ENCODE measurements at places on chromosomes 4 and X.

GRCh38 chrX:154502989-154503388 lies 12.6 kb upstream of the SLC10A3 start:
- no peak for DNase-seq

DNA sequence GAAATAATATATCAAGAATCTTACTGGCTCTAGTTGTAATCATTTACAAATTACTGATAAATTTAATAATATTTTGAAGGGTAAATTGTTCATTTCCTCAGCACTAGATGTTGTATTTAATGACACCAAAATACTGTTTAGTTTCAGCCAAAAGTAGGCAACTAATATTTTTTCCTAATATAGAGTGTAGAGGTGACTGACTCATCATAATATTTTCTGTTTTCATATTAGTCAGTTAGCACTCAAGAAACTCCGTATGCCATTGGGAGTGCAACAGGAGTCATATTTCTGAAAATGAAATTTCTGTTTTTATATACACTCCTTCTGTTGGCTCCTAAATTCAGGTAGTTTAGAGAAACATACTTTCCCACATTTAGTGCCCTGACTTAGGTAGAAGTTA lies 36.6 kb upstream of the PTPN13 start:
- no peak for DNase-seq

DNA sequence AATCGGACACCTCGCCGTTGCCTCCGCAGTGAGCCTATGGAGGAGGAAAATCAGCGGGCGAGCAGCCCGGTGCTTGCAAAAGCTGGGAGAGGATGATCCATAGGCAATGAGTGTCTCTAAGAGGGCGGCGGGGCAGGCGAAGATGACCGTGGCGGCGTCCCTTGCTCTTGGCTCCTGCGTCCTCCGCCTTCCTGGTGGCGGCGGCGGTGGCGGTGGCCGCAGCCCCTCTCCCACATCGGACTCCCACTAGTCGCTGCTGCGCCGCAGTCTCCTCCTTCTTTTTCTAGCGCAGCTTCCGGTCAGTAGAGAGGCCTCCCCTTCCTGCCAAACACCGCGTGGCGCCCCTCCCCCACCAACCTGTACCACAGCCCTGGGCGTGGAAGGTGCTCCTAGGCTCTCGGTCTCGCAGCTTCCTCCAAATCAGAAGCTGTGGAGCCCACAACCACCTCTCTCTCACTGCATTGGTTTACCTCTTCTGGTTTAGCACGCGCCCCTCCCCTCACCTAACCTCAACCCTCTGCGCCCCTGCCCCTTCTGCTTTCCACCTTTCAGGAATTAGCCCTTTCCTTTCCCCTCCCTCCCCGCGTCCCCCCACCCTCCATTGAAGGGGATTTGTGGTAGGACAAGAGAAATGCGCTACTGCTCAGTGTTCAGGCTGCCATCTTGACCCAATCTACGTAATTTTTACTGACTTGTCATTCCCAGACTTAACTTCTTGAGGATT lies at the start of gene SPIN3:
Gene SPIN3, minus strand, starts transcription at position 271 of the 724 bp plus-strand sequence. CDS start 594 bp downstream, outside the sequence.
- DNase-seq, result peak; percentile 38

- no peak for DNase-seq
These were observed 2.1 kb downstream of the HHIP start for GRCh38 chr4:144648042-144648441.

- DNase-seq, result no peak
These were observed 155.5 kb downstream of the EMCN start for GRCh38 chr4:100362366-100362765.

GRCh38 chr4:185969657-185970056 lies 99.3 kb upstream of the TLR3 start:
- DNase-seq, result no peak

GRCh38 chrX:150504397-150505182 lies 63.8 kb upstream of the MTM1 start:
- no peak for DNase-seq

DNA sequence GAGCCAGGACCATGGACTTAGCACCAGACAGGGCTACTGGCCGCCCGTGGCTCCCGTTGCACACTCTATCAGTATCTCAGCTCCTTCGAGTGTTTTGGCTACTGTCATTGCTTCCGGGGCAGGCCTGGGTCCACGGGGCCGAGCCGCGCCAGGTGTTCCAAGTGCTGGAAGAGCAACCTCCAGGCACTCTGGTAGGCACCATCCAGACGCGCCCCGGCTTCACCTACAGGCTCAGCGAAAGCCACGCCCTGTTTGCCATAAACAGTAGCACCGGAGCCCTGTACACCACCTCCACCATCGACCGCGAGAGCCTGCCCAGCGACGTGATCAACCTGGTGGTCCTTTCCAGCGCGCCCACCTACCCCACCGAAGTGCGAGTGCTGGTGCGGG lies 1.6 kb downstream of the FAT4 start:
- DNase-seq, result no peak

DNA sequence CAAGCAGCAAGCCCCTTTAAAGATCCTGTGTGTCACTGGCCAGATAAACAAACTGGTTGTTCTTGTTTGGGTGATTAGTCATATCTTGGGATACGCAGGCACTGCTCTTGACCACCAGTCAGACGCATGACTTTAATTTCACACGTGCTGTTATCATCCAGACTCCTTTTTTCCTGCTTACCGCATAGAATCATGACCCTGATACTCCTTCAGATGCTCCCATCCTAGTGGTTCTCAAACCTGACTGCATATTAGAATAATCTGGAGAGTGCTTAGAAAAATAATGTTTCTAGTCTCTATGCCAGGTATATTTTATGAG lies 78.8 kb downstream of the CLDN22 start:
- no peak for DNase-seq

- DNase-seq, result peak; percentile 43
These were observed 134.5 kb upstream of the KLF3 start for GRCh38 chr4:38529189-38530115.

DNA sequence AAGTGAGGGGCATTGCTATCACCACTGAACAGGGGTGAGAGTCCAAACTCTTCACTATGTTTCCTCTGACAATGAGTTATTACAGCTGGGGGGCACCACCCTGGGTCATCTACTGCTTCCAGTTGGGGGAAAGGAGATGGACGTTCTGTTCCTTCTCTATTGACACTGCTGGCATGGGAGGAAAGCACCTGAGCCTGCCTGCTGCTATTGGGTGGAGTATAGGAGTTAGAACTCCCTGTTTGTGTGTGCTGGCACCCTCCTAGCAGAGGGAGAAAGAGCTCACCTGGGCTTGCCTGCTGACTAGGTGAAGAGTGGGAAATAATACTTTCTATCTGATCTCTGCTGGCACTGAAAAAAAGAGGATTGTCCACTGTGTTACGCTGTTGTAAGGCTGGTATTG lies 163.8 kb downstream of the MSN start:
- no peak for DNase-seq

- no peak for DNase-seq
These were observed 465.2 kb upstream of the IGFBP7 start for GRCh38 chr4:57575426-57575825.

GRCh38 chr4:64774626-64775025 lies 365.4 kb upstream of the TECRL start:
- no peak for DNase-seq

DNA sequence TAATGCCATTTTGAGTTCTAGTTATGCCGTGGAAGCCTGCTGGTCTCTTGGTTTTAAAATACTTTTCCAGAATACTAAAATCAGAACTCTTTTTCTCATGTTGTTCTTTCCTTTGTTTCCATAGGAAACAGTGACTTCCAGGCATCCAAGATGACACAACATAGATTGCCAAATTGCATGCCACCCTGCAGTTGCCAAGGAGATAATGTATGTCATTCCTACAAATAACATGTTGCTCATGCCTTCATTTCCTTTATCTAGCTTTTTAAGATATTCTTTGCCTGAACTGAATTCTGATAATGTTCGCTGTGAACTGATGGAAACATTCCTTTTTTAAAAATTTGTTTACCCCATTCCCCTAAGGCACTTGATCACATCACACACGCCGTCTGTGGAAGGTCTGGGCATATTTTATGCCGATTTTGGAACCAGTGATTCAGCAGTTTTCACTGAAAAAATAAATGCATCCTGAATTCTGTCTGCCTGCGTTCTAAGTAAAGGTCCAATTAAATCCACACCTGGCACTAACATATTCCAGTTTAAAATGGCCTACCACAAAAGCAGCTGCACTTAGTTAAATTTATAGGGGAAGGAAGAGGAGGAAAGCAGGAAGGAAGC lies 38.0 kb upstream of the COX7B2 start:
- DNase-seq, result no peak

- no peak for DNase-seq
These were observed 132.7 kb upstream of the TTC29 start for GRCh38 chr4:147078362-147078761.

GRCh38 chr4:8765084-8765483 lies 106.6 kb downstream of the HMX1 start:
- no peak for DNase-seq

GRCh38 chr4:137572163-137572562 lies 39.9 kb upstream of the PCDH18 start:
- DNase-seq, result no peak

- DNase-seq, result peak; percentile 1
These were observed 219.0 kb downstream of the TLL1 start for GRCh38 chr4:166091912-166092510.

DNA sequence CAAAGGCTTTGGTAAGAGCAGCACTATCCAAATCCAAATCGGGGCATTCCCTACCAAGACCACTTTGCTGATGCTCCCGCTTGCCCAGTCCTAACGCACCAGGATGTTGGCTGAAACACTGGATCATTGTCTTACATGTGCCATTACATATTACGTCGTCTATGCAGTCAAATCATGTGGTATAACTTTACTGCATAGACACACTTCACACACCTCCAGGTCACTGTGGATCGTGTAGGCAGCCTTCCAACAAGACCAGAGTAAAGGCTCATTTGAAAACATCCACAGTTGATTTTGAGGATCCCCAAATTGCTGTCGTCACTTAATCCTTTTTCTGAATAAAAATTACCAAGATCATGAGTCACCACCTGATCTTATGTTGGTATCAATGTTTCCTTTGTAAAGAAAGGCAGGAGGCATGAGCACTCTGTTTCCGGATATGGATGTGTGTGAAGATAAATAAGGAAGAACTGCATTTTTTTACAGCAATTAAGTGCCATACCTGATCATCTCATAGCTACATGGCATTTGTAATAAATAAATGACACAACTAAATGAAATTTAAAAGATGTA lies 18.5 kb downstream of the TENM3 start:
- no peak for DNase-seq

DNA sequence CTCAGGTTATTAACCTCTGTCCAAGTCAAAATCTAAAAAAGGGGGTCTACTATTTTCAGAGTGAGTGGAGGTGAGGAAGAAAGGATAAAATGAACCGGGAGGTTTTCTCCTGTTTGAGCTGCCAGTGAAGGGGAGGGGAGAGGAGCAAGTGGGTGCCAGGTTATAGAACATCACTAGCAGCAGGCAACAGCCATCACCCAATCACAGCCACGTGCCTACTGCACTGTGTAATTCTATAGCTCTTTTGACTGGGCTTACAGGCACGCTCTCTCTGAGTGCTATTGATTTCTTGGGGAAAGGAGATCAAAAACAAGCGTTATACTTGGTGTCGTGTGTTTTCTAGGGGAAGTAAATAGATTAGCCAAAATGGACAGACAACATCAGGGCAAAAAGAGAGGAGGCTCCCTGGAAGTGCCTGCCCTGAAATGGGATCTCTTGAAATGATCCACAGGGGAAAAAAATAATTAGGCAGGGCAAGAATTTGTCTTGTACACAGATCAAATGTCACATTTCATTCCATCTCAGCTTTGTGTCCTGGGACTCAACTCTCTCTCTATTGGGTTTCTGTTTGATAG lies 300.5 kb upstream of the LCORL start:
- no peak for DNase-seq

DNA sequence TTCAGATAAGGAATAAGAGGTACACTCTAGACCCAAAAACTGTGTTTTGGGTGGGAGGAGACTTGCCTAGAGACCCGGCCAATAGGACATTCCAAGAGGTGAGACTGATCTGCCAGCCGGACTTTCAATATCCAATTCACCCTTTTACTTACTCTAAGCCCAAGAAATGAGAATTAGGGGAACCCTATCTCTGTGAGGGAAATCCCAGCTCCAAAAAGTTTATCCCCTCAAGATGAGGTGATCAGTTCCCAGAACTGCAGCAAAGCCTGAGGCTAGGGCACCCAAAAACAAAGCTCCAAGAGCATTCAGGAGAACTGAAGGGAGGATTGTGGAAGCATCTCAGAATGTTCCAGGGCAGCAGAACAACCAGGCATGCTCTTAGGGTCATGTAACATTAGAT lies 251.7 kb downstream of the PTTG2 start:
- DNase-seq, result no peak

GRCh38 chr4:184815046-184815877 lies 10.5 kb downstream of the ACSL1 start:
- no peak for DNase-seq

DNA sequence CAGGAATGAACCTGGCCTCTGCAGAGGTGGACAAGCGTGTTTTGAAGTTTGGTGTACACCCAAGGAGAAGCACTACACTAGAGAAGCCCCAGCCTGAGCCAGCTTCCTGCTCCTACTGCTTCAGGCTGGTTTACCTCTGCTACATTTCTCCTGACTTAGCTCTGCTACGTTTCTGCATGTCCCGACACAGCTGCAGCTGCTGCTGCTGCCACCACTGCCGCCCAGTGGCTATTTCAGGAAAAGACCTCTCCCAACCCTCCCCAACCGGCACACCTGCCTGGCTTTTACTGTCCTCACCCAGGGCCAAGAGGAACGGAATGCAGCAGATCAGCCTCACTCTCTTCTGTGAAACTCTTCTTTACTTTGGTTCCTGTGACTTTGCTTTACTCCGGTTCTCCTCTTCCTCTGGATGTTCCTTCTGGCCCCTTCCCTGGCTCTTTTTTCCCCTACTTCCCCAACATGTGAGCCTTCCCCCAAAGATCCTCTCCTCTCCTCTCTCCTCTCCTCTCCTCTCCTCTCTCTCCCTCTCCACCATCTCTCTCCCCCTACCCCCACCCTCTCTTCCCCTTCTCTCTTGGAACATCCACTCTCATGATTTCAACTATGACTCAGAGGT lies 3.1 kb upstream of the P2RY4 start:
- no peak for DNase-seq

DNA sequence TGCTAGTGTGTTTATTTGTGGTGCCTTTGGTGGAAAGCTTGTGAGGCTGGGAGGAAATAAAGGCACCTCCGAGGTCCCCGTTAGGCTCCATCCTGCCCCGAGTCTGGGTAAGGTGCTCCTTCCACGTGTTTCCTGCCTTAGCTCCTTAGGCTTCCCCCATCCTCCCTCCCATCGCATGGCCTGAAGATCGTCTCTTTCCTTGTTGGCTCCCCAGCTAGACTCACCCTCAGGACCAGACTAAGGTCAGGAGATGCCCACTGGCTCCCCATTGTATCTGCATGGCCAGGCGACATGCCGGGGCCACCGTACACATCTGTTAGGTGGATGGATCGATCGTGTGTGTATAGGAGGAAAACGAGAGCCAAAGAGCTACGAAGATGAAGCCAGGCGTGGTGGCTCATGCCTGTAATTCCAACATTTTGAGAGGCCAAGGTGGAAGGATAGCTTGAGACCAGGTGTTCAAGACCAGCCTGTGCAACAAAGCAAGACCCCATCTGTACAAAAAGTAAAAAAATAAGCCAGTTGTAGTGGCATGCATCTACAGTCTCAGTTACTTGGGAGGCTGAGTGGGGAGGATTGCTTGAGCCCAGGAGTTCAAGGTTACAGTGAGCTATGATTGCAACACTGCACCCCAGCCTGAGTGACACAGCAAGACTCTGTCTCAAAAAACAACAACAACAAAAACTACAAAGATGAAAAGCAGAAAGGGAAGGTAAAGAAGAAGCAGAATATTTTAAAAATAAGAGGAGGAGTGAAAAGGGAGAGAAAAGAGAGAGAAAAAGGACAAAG lies 53.7 kb downstream of the SEPSECS start:
- no peak for DNase-seq
